Stimulated activated CD4-positive, alpha-beta T cell treated with anti-CD3 and anti-CD28 coated beads, Interleukin-1b, Interleukin-23, amount 100 ng/mL, for 1 hour (primary cell): ENCODE measurements at places on chromosomes 4 and X.

DNA sequence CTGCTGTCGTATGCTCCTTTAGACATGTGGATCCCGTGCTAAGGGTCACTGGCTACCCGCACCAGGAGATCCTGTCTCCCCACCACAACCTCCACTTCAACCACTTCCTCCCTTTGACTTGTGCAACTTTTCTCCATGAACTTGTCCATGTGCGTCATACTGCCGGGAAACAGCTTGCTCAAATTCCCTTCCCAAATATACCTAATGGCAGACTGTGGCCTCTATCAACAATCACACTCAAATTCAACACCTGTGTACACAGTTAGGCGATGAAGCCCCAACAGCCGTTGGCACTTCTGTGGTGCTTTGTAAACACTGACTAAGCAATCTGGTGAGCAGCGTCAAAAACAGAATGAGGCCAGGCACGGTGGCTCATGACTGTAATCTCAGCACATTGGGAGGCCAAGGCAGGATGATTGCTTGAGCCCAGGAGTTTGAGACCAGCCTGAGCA lies 49.5 kb downstream of the CD99L2 start:
- no peak for DNase-seq

- DNase-seq: no peak
These were observed 1162.1 kb downstream of the RAPGEF2 start for GRCh38 chr4:160265014-160265413.

DNA sequence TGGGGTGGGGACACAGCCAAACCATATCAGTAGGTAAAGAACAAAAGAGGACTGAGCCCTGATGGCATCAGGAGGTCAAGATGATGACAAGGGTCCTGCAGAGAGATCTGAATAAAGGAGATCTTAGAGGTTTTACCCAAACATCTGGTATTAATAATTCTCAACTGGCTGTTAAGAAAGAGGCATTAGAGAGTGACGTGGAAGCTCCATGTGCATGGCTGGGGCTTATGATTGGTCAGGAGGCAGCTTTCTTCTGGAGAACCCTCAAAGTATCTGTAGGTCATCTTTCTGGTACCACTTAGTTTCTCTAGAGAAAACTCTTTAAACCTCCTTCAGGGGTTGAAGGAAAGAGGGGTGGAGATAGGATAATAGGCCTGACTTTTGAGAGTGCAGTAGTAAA lies 18.7 kb downstream of the MGST2 start:
- DNase-seq: no peak

DNA sequence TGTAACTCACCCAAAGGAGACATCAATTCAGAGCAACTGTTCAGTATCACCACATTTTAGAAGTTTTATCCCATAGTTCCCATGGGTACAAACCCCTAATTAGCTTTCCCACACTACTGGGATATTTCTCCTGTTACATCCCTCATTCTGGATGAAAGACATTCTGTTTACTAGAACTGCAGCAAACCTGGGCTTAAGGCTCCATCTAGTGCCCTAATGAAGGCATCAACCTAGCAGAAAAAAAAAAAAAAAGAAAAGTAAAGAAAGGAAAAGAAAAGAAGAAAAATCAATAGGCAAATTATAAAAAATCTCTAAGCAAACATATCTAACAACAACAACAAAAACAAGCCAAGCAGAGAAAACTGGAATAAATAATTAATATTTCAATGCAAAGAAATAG lies 133.7 kb upstream of the CPXCR1 start:
- DNase-seq: no peak

DNA sequence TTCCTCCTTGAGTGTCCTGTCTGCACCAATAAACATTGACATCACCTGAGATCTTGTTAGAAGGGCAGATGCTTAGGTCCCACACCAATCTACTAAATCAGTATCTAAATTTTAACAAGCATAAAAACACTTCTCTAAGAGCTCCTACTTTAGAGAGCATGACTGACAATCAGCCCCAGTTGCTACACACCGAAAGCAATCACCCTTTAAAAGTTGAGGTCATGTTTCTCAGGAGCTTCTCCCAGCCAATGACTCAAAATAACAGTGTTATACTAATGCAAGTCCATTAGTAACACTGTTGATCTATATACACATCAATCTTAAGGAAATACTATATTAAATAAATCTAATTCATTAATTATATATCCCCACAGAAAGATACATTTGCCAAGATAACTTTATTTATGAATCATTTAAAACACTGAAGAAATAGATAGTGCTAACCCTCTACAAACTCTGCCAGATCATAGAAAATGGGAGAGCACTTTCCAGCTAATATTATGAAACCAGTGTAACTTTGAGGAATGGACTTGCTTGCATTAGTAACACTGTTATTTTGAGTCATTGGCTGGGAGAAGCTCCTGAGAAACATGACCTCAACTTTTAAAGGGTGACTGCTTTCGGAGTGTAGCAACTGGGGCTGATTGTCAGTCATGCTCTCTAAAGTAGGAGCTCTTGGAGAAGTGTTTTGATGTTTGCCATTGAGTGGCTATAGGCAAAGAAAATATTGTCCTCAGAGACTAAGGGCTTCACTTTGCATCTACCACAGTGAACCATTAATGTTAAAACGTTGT lies 109.8 kb upstream of the HDX start:
- DNase-seq: no peak

DNA sequence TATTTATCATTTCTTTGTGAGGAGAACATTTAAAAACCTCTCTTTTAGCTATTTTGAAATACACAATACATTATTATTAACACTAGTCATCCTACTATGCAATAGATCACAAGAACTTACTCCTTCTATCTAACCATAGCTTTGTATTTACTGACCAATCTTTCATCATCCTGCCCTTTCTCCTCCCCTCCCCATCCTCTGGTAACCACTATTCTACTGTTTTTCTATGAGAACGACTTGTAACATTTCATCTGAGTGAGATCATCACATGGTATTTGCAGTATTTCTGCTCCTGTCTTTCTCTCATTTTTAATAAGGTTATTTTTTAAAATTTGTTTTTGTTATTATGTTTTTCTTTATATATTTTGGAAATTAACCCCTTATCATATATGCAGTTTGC lies 331.8 kb downstream of the TEX13C start:
- DNase-seq: no peak

GRCh38 chrX:40729598-40730584 lies 5.5 kb downstream of the MED14 start:
- DNase-seq: no peak

- no peak for DNase-seq
These were observed 63.4 kb downstream of the NFKB1 start for GRCh38 chr4:102564399-102565059.

DNA sequence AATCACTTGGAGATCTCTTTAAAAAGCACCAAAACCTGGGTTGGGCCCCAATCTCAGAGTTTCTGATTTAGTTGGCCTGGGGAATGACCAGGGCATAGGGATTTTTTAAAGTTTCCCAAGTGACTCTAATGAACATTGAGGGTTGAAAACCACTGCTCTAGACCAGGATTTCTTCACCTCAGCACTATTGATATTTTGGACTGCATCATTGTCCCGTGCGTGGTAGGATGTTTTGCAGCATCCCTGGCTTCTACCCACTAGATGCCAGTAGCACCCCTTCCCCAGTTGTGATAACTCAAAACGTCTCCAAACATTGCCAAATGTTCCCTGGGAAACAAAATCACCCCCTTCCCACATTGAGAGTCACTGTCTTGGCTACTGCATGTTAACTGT lies 61.8 kb downstream of the ATXN3L start:
- DNase-seq: no peak

DNA sequence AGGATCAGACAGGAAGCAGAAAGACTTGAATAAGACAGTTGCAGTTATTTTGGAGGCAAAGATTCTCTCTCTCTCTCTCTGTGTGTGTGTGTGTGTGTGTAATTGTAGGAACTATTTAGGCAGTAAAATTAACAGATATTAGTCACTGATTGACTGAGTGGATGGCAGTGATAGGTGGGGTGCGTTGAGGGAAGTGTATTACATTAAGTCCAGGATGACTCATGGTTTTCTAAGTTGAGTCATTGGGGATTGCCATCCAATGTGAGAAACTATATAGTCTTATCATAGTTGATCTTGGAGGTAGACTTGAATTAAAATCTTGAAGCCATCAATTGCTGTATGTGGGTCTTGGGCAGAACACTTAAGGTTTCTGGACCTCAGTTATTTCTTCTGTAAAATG lies 75.4 kb downstream of the AR start:
- no peak for DNase-seq

DNA sequence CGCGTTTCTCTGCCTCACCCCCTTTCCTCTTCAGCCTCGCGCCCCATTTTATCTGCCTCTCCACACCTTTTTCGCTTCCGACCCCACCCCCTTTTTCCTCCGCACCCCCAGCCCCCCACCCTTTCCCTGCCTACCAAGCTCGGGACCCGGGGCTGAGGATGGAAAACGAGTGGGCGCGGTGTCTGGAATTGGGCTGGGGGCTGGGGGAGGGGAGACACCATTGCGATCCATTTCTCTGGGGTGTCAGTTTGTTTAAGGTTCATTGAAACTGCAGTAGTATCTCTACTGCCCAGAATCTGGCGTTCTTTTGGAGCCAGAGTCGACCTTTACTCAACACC lies 707 bp downstream of the SLC9A6 start:
- DNase-seq: no peak

DNA sequence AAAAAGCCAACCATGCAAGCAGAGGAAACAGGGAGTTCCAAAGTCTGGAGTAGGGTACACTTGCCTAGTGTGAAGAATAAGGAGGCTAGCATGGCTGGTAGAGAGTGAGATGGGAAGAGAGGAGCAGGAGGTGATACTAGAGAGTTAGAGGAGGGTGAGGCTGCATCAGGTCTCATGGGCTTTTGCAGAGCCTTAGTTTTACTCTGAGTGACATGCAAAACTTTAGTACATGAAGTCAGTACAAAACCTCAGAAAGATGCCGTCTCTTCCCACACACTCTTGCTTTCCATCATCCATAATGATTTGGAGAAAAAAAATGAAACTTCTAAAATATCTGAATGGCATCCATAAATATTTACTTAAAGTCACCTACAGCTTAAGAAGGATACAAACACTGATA lies 5.0 kb downstream of the OPRPN start:
- no peak for DNase-seq

- DNase-seq: no peak
These were observed 39.6 kb upstream of the GRID2 start for GRCh38 chr4:92264163-92264562.

DNA sequence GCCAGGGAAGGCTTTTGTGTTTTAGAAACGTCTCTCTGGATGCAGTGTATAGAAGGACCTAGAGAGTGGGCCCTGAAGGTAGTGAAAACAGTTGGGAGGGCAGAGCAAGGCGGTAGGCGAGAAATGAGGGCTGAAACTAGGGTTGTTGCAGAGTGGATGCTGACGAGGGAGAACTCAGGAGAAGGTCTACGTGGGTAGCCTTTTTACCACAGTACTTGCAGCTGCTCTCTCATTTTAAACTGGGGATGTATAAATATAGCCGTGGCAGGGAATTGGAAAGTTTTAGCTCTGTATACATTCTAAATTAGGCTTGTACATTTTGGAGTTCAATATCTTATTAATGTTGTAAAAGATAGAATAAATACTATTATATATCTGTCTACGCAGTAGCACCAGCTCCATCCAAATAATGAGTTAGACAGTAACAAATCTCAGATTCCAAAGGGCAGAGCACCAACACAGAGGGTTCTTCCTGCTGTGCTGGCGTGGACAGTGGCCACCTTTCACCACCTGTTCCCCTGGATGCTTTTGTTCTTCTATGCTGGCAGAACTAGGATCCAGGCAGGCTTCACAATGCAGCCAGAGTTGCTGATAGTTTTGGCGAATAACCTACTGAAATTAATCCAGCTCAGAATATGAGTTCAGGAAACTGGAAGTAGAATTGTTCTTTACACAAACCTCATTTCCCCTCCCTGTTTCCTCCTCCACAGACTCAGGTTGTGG lies 31.7 kb downstream of the CCNG2 start:
- DNase-seq: no peak

GRCh38 chr4:122625156-122625555 lies 4.3 kb upstream of the IL21 start:
- DNase-seq: no peak

DNA sequence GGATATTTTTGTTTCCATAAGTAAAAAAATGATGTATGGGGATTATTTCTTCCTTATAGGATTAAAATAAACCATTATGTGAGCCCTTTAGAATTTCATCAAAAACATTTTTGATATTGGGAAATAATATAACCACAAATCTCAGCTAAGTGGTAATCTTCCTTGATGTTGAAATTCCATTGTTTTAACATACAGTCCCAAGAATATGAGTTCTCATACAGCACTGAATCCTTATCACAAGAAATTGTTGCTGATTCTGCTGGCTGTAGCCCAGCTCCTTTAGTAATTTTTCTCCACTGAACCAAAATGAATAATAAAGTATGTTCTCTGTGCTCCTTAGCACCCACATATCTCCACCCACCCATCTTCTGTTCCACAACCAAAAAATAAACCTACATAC lies 41.9 kb upstream of the FAM47B start:
- no peak for DNase-seq

DNA sequence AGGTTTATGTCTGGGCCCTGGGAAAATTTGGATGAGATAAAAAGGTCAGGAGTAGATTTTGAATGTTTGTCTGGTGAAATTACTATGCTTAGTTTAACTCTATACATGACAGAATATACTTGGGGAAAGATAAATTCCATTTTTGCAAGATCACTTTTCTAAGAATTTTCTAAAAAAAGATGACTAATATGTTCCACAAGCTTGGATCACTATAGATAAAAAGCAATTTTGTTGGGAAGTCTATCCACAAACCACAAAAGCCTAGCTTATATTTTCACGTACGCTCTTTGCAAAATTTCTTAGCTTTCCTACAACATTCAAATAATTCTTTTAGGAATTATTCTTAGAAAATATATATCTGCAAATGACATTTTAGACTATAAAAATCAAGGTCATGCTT lies 20.6 kb upstream of the COQ2 start:
- no peak for DNase-seq

DNA sequence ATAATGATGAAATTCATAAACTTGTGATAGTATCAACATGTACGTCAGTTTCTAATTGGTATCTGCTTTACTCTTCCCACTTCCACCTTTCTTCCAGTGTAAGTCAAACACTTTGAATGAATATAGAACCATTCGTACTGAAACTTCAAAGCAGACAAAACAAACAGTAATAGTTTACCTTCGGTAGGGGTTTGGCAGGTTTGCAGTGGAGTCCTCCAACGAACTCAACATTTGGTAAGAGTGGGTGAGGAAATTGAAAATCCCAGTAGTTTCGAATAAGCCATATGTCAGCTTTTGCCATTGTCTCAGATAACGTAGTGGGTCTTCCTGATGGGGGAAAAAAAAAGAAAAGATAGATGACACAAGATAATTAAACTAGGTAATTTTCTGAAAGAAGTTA lies 2.2 kb downstream of the UGT2B4 start:
- no peak for DNase-seq

- DNase-seq: no peak
These were observed 58.6 kb downstream of the SMAD1 start for GRCh38 chr4:145540235-145540634.

- DNase-seq: no peak
These were observed 104.1 kb downstream of the TNIP2 start for GRCh38 chr4:2651998-2652397.

GRCh38 chr4:70714079-70714887 lies 7.5 kb upstream of the RUFY3 start:
- DNase-seq: no peak
